ENCODE measurements at places on chromosomes 4 and X. TPM values are rescaled to one million over a fixed set of nuclear protein-coding genes. Genes with fewer than 3 reads are reported as not detected.

Gene MAML3
- total RNA-seq = 7.3 TPM

Gene FHDC1
- 1.2 TPM for total RNA-seq

Gene IL3RA
- total RNA-seq = 13.3 TPM

Gene ADAMTS3
- total RNA-seq = 2.1 TPM

GRCh38 chr4:152458801-152459302 is 77.0 kb downstream of the FBXW7 start:
- no peak for DNase-seq

DNA sequence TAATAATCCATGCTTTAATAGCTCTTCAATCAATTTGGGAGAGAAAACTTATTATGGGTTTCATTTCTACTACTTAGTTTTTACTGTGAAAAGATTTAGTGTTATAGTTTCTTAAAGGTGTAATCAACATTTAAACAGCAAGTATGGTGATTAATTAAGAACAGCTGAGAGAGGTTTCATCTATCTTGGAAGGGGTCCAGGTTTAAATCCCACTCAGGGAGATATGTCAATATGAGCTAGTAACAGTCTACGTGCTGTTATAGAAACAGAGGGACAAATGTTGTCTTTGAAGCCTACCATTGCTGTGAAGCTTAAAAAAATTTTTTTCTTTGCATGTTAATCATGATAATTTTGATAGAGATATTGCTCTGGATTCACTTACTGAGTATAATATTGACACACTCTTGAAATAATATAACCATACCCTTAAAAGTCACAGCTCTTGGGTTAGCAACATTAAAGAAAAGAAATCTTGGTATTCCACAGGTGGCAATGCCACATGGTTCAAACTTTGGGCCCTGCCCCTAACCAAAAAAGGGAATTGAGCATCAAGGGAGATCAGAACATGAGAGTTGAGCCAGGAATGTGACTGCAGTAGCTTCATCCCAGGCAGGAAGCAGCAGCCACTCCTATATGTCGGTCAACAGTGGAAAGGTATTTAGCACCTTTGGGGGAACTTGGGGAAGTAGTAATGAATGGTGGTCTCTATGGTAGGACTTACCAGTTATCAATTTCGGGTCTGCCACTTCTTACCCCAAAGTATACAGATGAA is 107.8 kb downstream of the ANK2 start:
- DNase-seq = no peak

- DNase-seq = no peak
These were observed 41.5 kb downstream of the BTC start for GRCh38 chr4:74752798-74753197.

GRCh38 chr4:81883530-81884450 is 412.1 kb upstream of the RASGEF1B start:
- DNase-seq = no peak

- DNase-seq = no peak
These were observed 527.9 kb downstream of the SPRY1 start for GRCh38 chr4:123924536-123924935.

- no peak for DNase-seq
These were observed 689.1 kb upstream of the DIAPH2 start for GRCh38 chrX:95995583-95995982.

DNA sequence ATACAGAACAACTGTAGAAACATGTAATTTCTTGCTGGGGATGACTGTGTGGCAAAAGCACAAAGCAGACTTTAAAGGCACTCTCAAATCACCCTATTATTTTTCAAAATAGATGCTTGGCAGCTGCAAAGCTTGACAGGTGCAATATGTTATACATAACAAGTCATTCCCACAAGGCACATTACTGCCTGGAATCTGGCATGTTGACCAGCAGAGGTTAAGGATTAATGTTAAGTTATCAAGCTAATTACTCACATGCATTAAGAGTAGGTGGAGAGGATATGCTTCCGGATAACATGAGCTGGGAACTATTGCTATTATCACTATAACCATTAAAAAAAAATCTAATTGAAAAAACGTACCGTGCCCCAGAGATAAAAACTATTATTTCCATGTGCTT is 17.8 kb downstream of the ANOS1 start:
- DNase-seq = no peak

- DNase-seq = no peak
These were observed 12.5 kb downstream of the SEC24D start for GRCh38 chr4:118823471-118823870.

DNA sequence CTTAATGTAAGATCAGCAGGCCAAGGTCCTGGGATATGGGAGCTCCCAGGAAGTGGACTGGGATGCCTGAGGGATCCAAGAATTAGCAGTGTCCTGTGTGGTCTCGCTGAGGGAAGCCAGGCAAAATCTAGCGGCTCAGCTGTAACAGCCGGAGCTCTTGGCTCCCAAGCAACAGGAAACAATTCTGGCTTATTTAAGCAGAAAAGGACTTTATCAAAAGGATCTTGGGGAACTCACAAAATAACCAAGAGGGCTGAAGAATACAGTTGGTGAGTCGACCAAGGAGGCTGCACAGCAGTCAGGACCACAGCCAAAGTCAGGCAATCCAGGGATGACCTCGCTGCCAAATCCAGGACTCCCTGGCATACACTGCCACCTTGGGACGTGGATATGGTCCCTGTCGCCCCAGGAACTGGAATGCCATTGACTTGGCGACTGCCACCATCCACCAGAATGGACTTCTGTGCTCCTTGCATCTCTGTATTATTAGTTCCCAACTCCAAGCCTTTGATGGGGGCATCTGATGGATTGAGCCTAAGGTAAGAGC is 165.3 kb upstream of the BCOR start:
- no peak for DNase-seq

- no peak for DNase-seq
These were observed 126.3 kb downstream of the NEK1 start for GRCh38 chr4:169485791-169486742.

DNA sequence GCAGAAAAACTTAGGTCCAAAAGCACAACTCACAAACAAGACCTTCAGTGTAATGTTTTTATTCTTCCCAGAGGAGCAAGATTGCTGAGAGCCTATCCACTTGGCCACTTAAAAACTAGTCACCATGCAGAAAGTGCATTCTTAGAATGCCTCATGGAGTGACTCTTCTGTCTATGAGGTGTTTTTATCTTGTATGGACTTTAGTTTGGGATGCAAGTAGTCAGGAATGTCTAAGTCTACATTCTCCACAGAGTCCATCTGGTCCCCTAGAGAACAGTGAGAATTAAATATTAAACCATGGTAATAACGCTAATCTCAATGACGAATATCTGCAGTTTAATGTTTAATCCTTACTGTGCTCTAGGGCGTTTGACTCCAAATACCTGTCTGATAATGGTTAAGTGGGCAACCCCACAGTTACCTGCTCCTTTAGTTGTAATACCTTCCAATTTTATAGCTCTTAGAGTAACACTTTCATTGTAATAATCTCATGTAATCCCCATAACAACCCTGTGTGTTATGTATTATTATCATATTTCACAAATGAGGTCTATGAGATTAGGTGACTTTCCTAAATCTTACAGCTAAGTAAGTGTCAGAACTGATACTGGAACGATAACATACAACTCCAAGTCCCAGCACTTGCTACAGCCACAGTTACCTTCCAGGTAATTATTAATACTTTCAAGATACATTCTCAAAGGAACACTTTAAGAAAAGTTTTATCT is 235.6 kb upstream of the JADE1 start:
- no peak for DNase-seq
